ENCODE measurements at places on chromosomes 1 and 21.

GRCh38 chr1:178161516-178161915, 67.6 kb downstream of the RASAL2 start:
- no peak for DNase-seq

DNA sequence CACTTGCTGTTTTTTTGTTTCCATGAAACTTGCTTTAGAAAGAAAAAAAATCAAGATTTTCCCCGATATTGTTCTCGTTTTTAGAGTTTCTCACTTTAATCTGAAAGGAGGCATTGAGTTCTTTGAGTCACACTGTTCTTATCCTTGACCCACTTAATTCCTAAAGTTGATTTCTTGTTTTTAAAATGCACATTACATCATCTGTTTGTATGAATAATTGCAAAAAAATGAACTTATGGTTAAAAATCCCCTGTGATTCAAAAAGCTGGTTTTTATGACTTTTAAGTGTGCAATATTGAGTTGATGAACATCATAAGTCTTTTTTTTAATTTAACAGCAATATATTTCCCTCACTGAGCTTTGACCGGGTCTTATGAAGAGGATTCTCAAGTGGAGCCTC, 131.6 kb downstream of the SNX7 start:
- no peak for DNase-seq

DNA sequence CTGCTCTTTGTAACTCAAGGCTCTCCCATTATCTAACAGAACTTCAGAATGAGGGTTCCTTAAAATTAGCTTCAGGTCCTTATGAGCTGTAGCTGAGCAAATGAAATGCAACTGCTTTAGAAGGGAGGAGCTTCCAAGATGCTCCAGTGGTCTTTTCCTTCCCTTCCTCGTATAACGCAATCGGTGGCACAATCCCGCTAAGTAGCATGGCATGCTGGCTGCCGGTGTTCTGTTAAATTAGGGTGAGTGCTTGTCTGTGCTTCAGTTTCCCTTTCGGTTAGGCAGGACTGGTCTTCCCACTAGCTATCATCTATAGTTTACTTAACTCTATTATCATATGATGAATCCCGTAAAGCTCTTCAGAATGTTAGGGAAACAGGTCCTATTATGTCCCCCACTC, 917 bp downstream of the KIAA0040 start:
- DNase-seq = peak; percentile 19

DNA sequence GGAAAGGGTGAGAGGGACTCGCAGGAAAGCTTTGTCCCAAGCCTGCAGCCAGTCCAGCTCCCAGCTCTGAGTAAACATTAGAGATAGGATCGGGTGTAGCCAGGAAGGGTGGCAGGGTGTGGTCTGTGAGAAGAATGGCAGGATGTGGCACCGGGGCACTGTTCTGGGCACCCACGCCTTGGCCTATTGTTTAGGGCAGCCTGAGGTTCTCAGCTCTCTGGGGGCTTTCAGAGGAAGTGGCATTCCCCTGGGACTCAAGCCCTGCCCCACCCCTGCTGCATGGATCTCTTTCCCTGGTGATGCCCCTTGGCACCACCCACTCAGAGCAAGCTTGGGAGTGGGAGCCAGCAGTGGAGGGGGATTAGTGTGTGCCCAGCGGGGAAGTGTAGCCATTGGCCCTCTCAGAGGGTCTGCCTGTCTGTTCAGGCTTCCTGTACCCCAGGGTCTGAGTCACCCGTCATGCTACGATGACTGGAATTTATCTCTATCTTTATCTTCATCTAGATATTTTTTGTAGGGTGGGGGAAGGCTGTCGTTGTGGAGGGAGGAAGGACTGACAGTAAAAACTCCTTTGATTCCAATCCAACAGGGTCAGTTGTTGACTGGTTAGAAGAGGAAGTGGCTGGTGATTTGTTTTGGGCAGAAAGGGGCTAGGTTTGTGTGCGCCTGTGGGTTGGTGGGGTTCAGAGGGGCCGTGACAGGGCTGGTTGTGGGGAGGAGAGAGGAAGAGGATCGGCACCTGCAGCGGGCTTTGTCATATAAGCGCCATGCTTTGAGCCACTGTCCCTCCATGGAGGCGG, 31.6 kb downstream of the SOX13 start:
- peak; percentile 45 for DNase-seq

DNA sequence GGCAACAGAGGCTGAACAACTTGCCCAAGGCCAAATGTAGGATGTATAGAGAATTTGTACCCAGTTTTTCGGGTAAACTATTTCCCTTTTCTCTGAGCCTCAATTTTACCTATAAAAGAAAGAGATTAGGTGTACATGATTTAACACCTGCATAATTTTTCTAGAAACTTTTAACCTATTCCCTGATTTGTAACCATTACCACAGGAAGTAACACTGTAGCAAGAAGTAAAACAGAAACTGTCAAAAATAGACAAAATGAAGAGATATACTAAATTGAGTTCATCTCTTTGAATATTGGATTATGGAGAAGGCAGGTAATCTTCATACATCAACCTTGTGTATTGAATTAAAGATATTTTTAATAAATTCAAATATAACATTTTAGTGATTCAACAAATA, 136.2 kb downstream of the ZC3H11B start:
- DNase-seq = no peak

GRCh38 chr1:213250041-213250440, 199.0 kb downstream of the RPS6KC1 start:
- no peak for DNase-seq

- no peak for DNase-seq
Measured at GRCh38 chr1:151832318-151832980, 847 bp upstream of the RORC start.

- no peak for DNase-seq
Measured at GRCh38 chr21:33207449-33208149, 22.1 kb upstream of the IFNAR2 start.

- DNase-seq = no peak
Measured at GRCh38 chr1:27563591-27564471, 40.1 kb downstream of the AHDC1 start.

- no peak for DNase-seq
Measured at GRCh38 chr1:247854899-247855545, 2.0 kb upstream of the TRIM58 start.

DNA sequence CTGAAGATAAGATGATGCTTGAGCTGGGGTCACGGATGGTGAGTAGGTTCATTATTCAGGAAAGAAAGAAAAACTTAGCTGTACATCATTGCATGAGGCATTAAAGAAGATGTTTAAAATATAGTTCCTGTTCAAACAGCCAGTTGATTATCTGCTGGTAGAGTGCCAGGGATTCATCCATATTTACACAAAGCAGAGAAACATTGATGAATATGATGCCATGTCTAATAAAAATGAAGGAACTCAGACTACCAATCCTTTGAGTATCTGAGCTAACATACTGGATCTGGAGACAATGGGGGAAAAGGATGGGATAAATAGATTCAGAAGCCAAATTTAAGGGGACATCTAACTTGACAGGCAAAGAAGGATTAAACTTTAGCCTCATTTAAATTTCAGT, 14.6 kb downstream of the TRIM67 start:
- no peak for DNase-seq

- DNase-seq = peak; percentile 25
Measured at GRCh38 chr1:83998498-83999315, at the start of gene TTLL7. Gene TTLL7, minus strand, starts transcription at chr1:83999132. Its CDS starts 46,921 bp downstream, at chr1:83952211.

DNA sequence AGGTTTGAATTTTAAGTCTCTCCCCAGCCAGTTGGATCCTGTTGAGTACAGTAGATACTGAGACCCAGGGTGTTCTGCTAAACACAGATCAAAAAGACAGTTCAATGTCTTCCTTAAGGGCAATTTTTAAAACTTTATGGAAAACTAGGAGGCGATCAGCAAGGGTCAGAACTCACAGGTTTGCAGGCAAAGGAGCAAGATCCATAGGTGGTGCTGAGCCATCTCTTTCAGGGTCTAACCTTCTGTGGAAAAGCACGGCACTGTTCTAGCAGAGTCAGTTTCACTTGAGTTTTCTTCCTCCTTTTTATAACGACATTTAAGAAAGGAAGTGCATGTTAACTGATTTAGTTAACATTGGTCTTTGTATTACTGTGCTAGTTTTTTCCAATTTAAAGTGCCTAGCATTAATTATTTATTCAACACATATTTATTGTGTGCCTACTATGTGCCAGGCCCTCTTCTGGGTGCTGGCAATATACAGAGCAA, at the start of gene CD84:
Gene CD84, minus strand, starts transcription at position 281 of the 486 bp plus-strand sequence. Its CDS starts 59 bp downstream, at position 222.
- no peak for DNase-seq

DNA sequence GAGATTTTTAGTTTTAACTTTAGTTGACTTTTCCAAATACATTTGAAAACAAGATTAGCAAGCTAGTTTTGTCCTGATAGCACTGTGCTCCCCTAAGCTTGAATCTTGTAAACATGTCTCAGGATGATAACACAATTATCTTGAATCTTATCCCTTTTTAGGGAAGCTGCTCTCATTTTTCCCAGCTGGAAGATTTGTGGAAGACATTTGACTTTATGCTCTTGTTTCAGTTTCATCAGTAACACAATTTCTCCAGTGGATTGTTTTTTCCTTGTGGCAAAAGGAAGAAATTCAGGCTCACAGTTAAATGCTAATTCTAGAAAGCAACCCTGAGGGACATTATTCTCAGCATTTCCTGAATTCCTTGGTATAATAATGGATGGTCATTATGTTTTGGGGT, 88.8 kb downstream of the CDC7 start:
- DNase-seq = no peak

DNA sequence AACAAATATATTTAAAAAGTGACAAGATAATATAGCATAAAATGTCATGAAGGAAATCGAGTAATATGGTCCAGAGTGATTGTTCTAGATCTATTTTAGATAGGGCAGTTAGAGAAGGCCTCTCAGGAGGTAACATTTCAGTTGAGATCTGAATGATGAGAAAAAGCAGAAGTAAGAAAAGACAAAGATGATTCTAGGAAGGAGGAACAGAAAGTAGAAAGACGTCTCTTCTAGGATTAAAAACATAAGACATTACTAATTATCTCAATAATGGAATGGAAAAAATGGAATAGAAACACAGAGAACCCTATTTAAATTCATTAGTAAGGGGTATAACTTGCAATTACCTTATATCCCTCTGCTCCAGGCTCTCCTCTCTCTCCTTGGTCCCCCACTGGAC, 130.0 kb upstream of the ZNHIT6 start:
- no peak for DNase-seq

- no peak for DNase-seq
Measured at GRCh38 chr1:155070158-155070621, 6.7 kb downstream of the EFNA4 start.

DNA sequence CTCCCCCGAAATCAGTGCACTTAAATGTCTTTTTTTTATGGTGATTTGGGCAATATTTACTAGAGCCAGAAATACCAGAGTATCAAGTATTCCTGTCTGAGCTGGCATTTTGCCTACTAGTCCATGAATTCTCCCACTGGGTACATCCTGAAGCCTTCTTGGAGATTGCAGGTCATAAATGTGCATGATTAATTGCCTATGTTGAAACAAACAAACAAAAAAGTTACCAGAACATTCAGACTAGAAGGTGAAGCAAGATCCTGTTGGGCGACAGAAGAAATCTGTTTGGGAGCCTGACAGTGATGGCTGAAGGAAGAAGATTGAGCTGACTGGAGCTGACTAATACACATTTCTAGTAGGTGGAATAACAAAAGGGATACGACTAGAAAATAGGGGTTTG, 127.4 kb upstream of the NRIP1 start:
- DNase-seq = no peak

GRCh38 chr1:154698320-154699096, 90.5 kb upstream of the ADAR start:
- DNase-seq = no peak

- no peak for DNase-seq
Measured at GRCh38 chr1:176111835-176112234, 95.3 kb downstream of the COP1 start.

GRCh38 chr1:192984080-192984479, 75.1 kb downstream of the UCHL5 start:
- DNase-seq = no peak

DNA sequence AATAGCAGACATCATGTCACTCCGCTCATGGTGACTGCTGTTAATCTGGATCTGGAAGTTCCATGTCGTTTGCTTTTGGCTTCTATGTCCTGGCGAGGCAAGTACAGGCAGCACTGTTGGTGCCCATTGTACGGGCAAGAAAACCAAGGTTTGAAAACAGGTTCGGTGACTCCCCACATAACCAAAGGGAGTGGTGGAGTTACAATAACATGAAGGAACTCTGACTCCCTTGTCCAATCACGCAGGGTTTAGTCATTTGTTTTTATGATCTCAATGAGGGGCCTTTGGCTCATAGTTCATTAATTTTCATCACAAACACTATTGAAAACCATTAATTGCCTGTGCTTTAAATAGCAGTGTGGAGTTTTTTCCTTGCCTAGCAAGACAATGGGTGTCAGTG, 82.9 kb upstream of the SSX2IP start:
- DNase-seq = no peak

GRCh38 chr1:171973421-171973820, 132.1 kb downstream of the DNM3 start:
- DNase-seq = no peak

- peak; percentile 85 for DNase-seq
Measured at GRCh38 chr1:91555821-91556531, 55.3 kb downstream of the CDC7 start.

GRCh38 chr1:229027622-229028182, 243.2 kb upstream of the RAB4A start:
- DNase-seq = peak; percentile 29

- no peak for DNase-seq
Measured at GRCh38 chr1:59686574-59686973, 128.2 kb upstream of the HOOK1 start.

- no peak for DNase-seq
Measured at GRCh38 chr1:18479454-18479853, 1.3 kb upstream of the KLHDC7A start.

DNA sequence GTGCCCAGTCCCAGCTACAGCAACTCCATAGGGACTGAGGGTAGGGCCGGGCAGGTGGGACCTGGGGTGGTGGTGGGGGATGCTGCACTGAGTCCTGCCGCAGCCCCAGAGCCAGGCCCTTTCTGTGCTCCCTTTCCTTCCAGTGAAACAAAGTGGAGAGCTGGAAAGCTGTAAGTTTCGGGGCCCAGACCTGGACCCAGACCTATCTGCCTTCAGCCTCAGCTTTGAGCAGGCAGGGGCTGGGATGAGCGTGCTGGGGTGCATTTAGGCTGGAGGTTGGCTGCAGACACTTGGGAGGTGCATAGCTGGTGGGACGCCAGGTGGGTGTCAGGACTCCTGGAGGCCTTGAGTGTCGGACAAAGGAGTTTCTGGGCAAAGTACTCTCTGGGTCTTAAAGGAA, 92.7 kb upstream of the C1orf174 start:
- no peak for DNase-seq

- no peak for DNase-seq
Measured at GRCh38 chr1:31767225-31767624, 3.1 kb upstream of the ADGRB2 start.

- DNase-seq = no peak
Measured at GRCh38 chr1:162680419-162681121, 48.3 kb downstream of the DDR2 start.

Data from CD4-positive, alpha-beta T cell treated with Interleukin-6 at 100 ng/mL for 8 hours (primary cell).